ENCODE measurements at places on chromosomes 1 and 21.

DNA sequence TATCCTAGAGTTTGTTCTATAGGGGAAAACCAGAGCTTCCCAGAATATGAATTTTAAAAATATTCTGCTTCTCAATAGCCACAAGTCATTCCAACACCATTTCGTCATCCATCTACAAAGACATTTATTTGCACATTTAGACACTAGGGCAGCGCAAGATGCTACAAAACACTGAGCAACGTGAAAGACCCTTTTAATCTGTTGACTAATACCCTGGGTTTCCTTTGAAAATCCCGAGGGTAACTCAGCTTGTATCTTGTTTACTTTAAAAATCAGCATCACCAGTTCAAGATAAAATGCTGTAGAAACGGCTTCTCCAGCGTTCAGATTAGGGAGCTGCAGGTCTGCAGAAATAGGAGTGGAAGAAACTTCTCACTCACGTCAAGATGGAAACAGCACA lies 13.5 kb downstream of the PDPN start:
- DNase-seq, result no peak

- DNase-seq, result no peak
These were observed 80.3 kb upstream of the ETS2 start for GRCh38 chr21:38725196-38726157.

GRCh38 chr21:27803571-27803970 lies 836.7 kb upstream of the ADAMTS5 start:
- no peak for DNase-seq

DNA sequence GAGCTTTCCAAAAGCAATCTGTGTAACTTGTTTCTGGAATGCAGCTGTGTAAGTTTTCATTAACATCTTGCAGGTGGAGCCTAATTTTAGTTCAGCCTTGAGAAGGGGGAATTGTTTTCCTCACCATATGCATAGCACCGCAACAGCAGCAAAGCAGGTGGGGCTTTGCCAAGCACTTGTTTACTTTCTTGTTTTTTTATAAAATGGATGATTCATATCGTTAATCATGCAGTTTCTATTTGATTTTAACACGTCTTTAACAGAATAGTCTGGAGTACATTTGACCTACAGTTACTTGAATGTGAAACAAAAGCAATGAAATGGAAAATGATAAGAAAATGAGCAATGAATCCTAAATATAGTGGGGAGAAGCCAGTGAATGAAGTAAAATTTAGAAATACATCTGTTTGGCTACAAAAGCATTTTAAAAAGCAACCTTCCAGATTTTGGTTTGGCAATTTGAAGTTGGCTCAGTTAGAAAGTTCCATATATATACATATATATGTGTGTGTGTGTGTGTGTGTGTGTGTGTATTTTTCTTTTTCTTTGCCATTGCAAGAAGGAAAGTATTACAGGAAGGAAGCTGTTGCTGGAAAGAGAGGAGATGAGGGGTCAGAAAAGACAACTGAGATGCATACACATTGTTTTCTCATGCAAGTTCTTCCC lies 119.0 kb upstream of the ADGRL2 start:
- DNase-seq, result no peak

- no peak for DNase-seq
These were observed 82.1 kb downstream of the DAB1 start for GRCh38 chr1:57341721-57342120.

GRCh38 chr1:19759740-19760089 lies 40.0 kb downstream of the TMCO4 start:
- no peak for DNase-seq

- no peak for DNase-seq
These were observed 131.4 kb downstream of the HS2ST1 start for GRCh38 chr1:87045761-87046304.

DNA sequence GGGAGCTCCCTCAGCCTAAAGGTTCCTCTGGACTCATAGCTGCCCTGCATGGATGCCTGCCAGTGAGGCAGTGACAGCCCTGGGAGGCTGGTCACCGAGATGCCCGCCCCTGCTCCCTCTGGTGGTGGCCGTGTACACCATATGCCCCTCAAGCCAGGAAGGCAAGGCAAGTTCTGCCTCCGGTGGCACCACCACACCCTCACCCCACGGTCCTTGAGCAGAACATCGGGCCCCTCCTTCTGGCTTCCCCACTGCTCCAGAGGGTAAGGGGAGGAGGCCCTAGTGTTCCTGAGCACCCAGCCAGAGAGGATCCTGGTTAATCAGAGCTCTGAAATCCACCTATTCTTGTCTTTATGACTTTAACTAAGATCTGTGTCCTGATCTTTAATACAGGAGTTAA lies 1.5 kb upstream of the S100A14 start:
- no peak for DNase-seq

DNA sequence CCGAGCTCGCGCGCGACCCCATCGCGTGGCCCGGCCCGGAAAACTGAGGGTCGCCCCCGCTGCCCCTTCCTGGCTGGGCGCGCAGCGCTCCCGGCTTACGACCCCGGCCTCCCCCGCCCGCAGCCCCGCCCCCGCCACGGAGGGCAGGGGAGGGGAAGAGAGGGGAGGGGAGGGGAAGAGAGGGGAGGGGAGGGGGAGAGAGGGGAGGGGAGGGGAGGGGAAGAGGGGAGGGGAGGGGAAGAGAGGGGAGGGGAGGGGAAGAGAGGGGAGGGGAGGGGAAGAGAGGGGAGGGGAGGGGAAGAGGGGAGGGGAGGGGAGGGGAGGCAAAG lies 6.7 kb upstream of the ANKRD65 start:
- DNase-seq, result no peak

GRCh38 chr1:154325583-154326545 lies 539 bp downstream of the ATP8B2 start:
- peak; percentile 67 for DNase-seq

DNA sequence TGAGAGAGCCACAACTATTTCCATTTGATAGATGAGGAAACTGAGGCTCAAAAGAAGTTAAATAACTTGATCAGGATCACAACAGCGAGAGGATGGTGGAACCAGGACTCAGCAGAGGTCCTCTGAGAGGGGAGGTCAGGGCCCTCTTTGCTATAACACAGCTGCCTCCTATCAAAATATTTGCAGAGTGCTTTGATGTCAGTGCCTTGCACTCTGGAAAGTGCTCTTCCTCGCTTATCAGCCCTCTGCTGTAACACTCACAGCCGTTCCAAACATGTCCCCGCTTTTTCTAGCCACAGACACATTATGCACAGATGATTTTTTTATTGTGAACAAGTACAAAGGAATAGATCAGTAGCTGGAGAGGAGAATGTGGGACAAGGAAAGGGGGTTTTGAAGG lies 71.8 kb upstream of the ARHGAP29 start:
- DNase-seq, result no peak

DNA sequence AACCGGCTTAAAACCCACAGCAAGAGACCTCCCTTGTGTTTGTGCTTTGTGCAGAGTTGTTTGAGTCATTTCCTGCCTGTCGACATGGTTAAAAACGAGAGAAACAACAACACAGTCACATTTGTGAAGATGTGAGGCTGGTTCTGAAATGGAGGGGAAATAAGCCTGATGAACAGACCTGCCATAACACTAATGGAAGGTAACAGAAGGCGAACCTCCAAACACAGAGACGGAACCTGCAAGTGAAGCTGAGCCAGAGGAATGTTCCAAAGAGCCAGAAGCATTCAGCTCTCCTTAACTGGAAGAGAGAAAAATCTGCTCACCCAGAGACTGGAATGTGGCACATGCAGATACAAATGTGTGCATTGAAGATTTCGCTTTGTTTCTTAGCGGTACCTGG lies 53.2 kb upstream of the RAVER2 start:
- DNase-seq, result no peak

DNA sequence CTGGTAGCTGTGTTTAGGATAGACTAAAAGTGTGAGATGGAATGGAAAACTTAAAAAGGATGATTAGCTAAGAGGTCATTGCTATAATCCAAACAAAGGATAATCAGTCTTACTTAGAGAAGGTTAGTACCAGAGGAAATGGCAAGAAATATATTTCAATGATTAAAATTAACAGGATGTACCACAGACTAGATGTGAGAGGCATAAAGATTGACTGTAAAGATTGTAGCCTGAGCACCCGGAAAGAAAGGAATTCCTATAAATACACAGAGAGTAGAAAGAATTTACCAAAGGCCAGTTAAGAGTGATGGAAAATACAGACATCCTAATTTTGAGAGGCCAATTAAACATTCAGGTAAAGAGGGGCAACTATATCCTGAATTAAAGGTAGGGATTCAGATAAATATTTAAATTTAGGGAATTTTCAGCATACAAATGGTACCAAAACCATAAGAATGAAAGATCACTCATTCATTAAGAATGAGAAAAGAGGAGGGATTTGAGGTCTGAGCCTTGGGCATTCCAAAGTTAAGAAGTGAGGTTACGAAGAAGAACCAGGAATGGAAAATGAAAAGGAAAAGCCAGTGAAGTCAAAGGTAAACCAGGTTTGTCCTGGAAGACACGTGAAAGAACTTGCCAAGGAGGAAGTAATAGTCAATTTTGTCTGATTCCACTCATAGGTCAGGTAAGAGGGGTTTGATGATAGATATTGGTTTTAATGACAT lies 46.4 kb upstream of the RGS1 start:
- no peak for DNase-seq

DNA sequence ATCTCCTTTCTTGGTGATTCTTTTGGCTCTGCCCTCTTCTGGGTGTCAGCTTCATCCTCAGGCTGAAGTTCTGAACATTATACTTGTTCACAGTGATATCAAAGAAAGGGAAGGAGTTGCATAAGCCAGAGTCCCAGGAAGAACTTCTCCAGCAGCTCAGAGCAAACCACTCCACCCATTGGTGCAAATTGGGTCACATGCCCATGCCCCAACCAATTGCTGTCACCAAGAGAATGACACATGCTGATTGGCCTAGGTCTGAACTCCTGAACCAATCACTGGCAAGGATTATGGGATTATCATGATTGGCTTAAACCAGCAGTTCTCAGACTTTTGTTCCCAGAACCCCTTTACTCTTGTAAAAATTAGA lies 256.5 kb upstream of the TMEM51 start:
- DNase-seq, result no peak

DNA sequence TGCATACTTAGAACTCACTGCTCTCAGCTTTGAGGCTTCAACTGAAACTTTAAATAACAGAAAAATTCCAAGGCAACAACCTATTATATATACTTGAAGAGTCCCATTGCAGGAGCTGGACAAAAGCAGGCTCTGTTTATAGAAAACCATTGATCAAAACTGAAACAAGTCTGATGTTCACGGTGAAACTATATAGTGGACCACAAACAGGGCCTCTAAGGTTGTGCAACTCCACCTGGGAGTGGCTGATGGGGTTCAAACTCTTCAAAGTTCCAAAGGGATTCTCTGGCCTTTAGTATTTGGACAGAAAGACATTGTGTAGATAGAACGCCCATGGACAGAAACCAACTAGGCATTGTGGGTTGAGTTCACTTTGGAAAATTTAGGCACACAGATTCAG lies 140.3 kb downstream of the ZC3H11B start:
- DNase-seq, result no peak

DNA sequence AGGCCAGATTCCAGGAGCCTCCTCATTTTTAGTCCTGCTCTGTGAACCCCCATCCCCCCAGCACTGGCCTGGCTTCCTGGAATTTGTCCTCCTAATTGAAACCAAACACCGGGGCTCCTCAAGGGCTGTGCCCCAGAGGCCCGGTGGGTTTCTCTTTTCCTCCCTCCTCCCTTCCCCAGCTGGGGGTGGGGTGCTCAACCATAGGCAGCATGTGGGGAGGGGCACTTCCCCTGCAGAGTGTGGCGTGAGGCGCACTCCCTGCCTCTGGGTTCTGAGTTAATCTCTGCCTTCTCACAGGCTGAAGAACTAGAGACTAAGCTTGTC lies 67.5 kb upstream of the ACOT11 start:
- DNase-seq, result no peak

GRCh38 chr1:10649517-10650201 lies 146.8 kb downstream of the CASZ1 start:
- no peak for DNase-seq

GRCh38 chr1:201266774-201267173 lies 16.5 kb upstream of the PKP1 start:
- no peak for DNase-seq

- DNase-seq, result no peak
These were observed 12.4 kb downstream of the ACAP3 start for GRCh38 chr1:1295154-1295923.

DNA sequence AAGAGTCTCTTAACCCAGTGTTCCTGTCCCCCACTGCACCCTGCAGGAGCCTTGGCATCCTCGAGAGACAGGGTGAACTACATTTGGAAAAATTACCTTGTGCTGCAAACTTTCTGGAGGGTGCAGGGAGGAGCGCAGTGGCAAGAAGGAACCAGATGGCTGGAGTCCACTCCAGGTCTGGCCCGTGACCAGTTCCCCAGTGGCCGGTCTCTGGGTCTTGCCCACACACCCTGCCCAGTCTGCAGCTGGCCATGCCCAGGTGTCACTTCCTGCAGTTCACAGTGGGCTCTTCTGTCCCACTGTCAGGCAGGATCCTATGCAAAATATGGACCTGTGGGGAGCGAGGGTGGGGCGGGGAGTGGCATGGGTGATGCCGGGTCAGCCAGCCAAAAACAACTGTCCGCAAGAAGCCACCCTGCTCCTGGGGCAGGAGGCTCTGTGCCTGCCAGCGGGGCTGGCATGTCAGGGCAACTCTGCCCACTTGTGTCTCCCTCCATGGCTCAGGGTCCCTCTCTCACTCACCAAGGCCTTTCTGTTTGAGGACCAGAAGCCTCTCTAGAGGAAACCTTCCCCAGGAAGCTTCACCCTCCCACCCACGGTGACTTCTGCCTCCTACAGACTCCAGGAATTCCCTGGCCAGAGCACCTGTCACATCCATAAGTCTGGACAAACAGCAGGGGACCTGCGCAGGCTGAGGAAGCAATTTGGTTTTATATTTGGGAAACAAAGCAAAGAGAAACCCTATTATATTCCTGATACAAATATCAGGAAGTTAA lies 55.6 kb downstream of the KIF21B start:
- DNase-seq, result no peak

DNA sequence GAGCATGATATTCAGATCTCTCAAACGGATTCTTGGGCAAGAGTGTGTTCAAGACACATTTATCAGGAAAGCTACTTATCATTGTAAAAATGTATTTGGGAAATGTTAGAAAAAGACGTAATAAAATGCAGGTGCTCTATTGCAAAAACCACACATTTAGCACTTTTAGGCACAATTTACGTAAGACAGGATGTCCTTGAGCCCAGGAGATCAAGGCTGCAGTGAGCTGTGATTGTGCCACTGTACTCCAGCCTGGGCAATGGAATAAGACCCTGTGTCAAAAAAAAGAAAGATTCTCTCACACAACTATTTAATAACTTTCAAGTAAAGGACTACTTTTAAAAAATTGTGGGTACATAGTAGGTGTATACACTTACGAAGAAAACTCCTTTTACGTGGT lies 18.4 kb downstream of the SLC25A33 start:
- no peak for DNase-seq

Data from DMS 273 treated with DMSO at 0.1 percent for 48 hours (cell line).